Uterus (tissue), 4 donors: ENCODE measurements at places on chromosomes 5 and 9. TPM values are rescaled to one million over a fixed set of nuclear protein-coding genes. Genes with fewer than 3 reads are reported as not detected.

Gene SCAMP1
- total RNA-seq: 94.1 TPM

- H3K36me3 ChIP-seq: no peaks in the 10 kb centered on the region
- no peak overlapping the region for H3K27ac ChIP-seq
- no peaks in the 10 kb centered on the region for H3K4me1 ChIP-seq
- H3K27me3 ChIP-seq: no peaks in the 10 kb centered on the region
- no peak overlapping the region for H3K4me3 ChIP-seq
These were observed 629.2 kb downstream of the BNC2 start for GRCh38 chr9:16241231-16241630.

DNA sequence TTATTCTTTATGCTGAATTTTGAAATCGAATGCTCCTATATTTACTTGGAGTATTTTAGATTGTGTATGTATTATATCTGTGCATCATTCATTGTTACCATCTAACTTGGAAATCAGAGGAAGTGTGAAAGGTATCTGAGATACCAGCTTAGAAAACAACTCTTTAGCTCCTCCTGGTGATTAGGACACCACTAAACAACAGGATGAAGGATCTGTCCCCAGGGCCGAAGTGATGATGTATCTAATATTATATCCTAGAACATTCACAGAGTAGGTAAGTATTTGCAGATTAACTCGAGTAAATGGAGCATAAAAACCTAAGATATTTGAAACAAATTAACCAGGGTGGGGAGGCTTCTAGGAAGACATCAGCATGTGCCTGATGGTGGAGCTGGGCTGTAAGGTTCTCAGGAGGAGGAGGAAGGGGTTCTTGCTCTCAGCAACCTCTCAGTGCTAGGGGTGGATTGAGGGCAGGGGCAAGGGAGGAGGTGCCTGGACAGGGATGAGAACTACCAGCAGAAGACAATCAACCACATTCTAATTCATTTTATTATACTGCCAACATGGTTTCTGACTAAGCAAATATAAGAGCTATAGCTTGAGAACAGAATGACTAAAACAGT is 2.6 kb upstream of the NFIL3 start:
- no peak overlapping the region for H3K4me3 ChIP-seq
- no peaks in the 10 kb centered on the region for H3K36me3 ChIP-seq
- peak overlapping the region; percentile 100 for H3K27ac ChIP-seq

Gene POLE3
- 6.5 TPM for total RNA-seq

DNA sequence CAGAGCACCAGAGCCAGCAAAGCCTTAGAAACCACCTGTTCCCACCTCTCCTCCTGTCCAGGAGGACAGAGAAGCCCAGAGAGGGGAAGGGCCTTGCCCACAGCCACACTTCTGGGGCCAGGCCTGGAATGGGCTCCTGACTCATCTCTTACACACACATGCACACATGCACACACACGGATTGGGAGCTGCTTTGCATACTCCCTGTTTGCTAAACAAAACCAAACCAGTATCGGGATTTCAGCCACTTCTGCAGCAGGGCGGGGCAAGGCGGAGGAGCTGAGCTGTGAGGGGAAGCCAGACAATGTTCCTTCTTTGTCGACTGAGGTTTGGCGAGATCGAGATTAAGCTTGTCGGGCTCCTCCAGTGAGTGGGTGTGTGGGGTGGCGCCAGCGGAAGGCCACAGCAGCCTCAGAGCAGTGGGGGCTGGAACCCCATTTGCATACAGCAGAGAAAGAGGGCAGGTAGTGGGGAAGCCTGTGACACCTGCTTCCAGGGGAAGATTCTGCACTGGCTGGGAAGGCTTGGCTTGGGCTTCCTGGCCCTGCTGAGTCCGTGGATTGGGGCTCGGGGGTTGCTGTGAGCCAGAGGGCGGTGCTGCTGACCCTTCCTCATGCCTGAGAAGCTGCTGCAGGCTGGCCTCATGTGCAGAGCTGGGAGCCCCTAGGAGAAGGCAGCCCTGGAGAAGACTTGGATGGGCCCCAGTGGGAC is 16.1 kb downstream of the GFI1B start:
- no peaks in the 10 kb centered on the region for H3K4me1 ChIP-seq
- H3K27me3 ChIP-seq: no peaks in the 10 kb centered on the region
- DNase-seq: no peak
- no peak overlapping the region for H3K27ac ChIP-seq
